Activated CD4-positive, alpha-beta T cell treated with anti-CD3 and anti-CD28 coated beads, Interleukin-2, Interleukin-6, amounts not matched to agents 100 ng/mL and 50 ng/mL, durations not matched to agents 16 hours and 8 hours (primary cell): ENCODE measurements at places on chromosomes 12 and 14.

GRCh38 chr12:24838531-24838950, 110.4 kb downstream of the BCAT1 start:
- DNase-seq: peak; percentile 90

DNA sequence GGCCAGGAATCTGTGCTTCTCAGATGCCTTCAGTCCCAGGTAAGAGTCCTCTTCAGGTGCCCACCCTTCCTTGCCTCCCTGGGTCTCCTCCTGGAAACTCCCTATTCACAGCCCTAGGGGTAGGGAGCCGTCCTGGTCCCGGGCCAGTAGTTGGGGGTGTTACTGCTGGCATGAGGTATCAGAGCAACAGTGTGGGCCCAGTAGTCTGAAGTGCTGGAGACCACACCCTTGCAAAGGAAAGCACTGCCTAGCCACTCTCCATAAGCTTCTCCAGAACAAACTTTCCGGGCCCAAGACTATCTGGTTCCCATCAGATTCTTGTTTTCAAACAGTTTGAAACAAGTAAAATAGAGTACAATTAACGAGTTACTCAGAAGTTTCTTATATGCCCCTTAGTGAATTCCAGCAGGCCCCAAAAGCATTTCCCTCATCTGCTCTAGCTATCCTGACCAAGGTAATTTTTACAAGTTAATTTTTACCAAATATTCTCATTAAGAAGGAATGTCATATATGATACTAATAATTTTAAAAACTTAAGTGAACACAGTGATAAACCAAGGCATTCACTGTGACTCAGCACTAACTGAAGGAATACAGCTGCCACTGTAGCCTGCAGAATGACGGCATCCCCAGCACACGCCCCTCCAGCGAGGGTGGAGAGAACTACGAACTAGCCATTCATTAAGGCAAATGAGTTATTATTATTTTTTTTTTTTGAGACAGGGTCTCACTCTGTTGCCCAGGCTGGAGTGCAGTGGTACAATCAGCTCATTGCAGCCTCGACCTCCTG, 49.4 kb downstream of the MOK start:
- no peak for DNase-seq

- DNase-seq: no peak
These were observed 5.7 kb downstream of the TMEM121 start for GRCh38 chr14:105531894-105532623.

GRCh38 chr12:64029013-64029857, 184.7 kb downstream of the SRGAP1 start:
- no peak for DNase-seq

- no peak for DNase-seq
These were observed 8.3 kb downstream of the MEG3 start for GRCh38 chr14:100834082-100834793.

DNA sequence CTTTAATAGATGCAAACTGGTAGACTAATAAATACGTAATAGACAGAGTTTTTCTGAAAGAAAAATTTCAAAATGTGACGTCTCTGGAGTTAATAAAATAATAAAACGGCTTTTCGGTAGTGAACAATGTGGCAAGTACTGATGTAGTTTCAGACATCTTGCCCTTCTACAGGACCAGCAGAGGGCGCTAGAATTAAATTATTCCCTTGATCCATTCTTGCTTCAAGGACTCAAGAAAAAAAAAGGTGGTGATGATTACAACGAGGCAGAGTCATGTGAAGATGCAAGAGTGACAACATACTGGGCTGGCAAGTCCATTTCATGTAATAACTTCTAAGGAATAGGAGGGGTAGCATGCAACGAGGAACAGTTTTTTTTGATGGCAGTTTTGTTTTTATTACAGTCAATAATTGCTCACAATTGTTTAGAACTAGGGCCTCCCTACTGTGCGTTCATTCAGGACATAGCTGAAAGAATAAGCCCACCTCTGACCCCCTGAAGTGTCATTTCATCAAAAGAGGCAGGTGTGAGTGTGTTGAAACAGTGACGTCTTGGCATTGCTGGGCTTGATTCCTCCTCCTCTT, 101.0 kb upstream of the GZMB start:
- peak; percentile 61 for DNase-seq

DNA sequence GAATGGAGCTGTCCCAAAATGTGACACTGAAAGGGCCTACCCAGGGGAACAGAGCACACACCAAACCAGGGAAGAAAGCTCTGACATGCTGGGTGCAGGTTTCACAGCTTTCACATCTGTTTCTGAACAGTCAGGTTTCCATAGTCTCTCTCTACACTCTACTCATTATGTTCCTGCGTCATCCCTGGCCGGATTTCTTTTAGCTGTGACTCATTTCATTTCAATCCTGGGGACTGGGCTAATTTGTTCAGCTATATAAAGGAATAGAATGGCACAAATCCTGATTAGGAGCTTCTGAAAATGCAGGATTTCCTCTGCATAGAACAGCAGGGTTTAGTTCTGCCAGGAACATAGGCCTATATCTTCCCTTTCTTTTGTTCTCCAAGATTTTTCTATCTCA, 649.8 kb downstream of the RPS29 start:
- DNase-seq: no peak

DNA sequence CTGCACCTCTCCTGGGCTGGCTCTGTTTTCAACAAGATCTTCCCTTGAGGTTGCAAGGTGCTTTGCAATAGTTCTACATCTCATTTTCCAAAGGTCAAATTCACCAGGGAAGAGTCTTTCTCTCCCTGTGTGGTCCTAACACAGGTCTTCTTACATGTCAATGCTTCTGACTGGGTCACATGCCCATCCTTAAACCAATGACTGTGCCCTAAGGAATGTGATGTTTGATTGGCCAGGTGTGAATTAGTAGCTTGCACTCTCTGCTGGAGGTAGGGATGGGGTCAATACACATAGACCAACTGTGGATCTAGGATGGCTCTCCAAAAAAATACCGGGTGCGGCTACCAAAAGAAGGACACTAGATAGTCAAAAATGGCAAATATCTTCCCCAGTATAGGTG, 19.9 kb upstream of the KCNK10 start:
- DNase-seq: no peak

- no peak for DNase-seq
These were observed 333.3 kb downstream of the SLC16A7 start for GRCh38 chr12:59929110-59929509.

- no peak for DNase-seq
These were observed 21.4 kb downstream of the B4GALNT3 start for GRCh38 chr12:480831-481816.

GRCh38 chr14:36675581-36675980, 13.9 kb downstream of the PAX9 start:
- DNase-seq: no peak

GRCh38 chr14:37550511-37550910, 44.5 kb downstream of the FOXA1 start:
- no peak for DNase-seq

GRCh38 chr12:14554281-14555007, 13.2 kb downstream of the PLBD1 start:
- no peak for DNase-seq
